Subcutaneous adipose tissue (tissue), 4 donors: ENCODE measurements at places on chromosomes 13 and 19. TPM values are rescaled to one million over a fixed set of nuclear protein-coding genes. Genes with fewer than 3 reads are reported as not detected.

Gene GGACT
- 3.3 TPM for total RNA-seq

Gene ZNF415
- 7.5 TPM for total RNA-seq

Gene LRFN3
- total RNA-seq, result 2.5 TPM

Gene TEKTIP1
- total RNA-seq, result not detected

Gene STXBP2
- 62.7 TPM for total RNA-seq

Gene KLK6
- total RNA-seq, result not detected

Gene ATP8A2
- total RNA-seq, result not detected

Gene NKPD1
- total RNA-seq, result not detected

Gene RASL11A
- 80.2 TPM for total RNA-seq

Gene FFAR3
- 3.2 TPM for total RNA-seq

Gene KASH5
- total RNA-seq, result not detected

Gene ZNF610
- 1.5 TPM for total RNA-seq

Gene CGB1
- not detected for total RNA-seq

Gene ETV2
- 1.2 TPM for total RNA-seq

Gene PNMA8C
- not detected for total RNA-seq

Gene WDFY2
- total RNA-seq, result 36.4 TPM

Gene UPF1
- 39.8 TPM for total RNA-seq

Gene TPTE2
- total RNA-seq, result not detected

Gene SELENOV
- total RNA-seq, result not detected

Gene CGB3
- total RNA-seq, result not detected

Gene KLHL1
- not detected for total RNA-seq

Gene KEAP1
- 49.8 TPM for total RNA-seq

Gene SPRY2
- total RNA-seq, result 68.5 TPM

Gene ZNF345
- 8.1 TPM for total RNA-seq

Gene ZNF534
- total RNA-seq, result 1.9 TPM

Gene CLC
- not detected for total RNA-seq

Gene MATK
- 25.8 TPM for total RNA-seq

Gene ZNF221
- 6.2 TPM for total RNA-seq

Gene ZNF491
- 1.4 TPM for total RNA-seq

Gene ZNF724
- 3.9 TPM for total RNA-seq

Gene ZNF850
- total RNA-seq, result 3.4 TPM

Gene CYP2A7
- total RNA-seq, result not detected

Gene CYP2F1
- total RNA-seq, result not detected

Gene CYP4F12
- 5.5 TPM for total RNA-seq

Gene RASIP1
- total RNA-seq, result 38.1 TPM

Gene FAM174C
- total RNA-seq, result 76.7 TPM

Gene PRMT1
- 63.8 TPM for total RNA-seq

Gene GPR12
- 0.17 TPM for total RNA-seq

Gene PSG11
- not detected for total RNA-seq

Gene PRR36
- total RNA-seq, result not detected

Gene HPN
- total RNA-seq, result 1.1 TPM

Gene ZNF665
- total RNA-seq, result 5.7 TPM

Gene KISS1R
- total RNA-seq, result not detected

Gene ZNF304
- total RNA-seq, result 9.7 TPM

Gene ZNF799
- total RNA-seq, result 7.5 TPM

Gene CABP5
- not detected for total RNA-seq

Gene RFPL4A
- total RNA-seq, result not detected

Gene PRRG2
- not detected for total RNA-seq

Gene CACNG6
- total RNA-seq, result not detected

Gene SMIM44
- total RNA-seq, result not detected

Gene NANOS3
- not detected for total RNA-seq

Gene ZNF700
- 17.8 TPM for total RNA-seq

Gene ZNF578
- 0.88 TPM for total RNA-seq

Gene ZFP14
- 4.9 TPM for total RNA-seq
